ENCODE measurements at places on chromosomes 11 and 22.

GRCh38 chr11:126992065-126992803 is 8.3 kb downstream of the KIRREL3 start:
- DNase-seq = no peak

GRCh38 chr11:6817694-6818093 is 18.2 kb upstream of the OR6A2 start:
- DNase-seq = no peak

GRCh38 chr11:64060861-64061444 is 25.2 kb downstream of the FLRT1 start:
- peak; percentile 51 for DNase-seq

DNA sequence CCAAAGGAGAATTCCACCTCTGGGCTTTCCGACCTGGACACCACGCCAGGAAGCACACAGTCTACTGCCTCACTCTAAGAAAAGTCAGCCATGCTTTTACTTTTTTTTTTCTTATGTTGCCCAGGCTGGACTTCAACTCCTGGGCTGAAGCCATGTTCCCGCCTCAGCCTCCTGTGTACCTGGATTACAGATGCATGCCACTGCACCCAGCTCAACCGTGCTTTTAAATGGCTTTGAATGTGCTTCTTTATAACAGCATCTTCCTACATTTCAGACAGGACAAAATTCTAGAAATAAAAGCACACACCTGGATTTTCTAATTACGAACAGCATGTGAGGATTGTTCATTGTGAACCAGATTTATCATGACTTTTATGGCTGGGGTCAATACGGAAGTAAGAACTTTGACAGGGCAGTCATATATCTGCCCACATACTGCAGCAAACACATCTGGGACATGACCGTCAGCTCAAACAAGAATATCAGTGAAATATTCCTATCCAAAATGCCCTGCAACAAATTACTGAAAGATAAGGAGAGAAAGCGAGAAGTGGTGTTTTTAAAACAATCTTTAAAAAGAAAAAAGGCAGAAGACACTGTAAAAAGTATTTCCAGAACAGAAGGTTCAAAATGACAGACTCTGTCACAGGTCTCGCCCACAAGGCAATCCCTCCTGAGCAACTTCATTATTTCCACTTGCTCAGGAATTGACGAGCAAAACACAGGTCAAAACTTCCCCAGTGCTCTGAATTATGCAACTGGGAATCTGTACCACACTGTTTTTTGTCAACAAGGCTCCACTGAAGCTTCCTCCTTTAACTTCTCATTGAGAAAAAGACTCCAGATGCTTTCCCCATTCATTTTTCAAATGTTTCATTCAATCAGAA is 42.1 kb downstream of the PACSIN2 start:
- DNase-seq = no peak

DNA sequence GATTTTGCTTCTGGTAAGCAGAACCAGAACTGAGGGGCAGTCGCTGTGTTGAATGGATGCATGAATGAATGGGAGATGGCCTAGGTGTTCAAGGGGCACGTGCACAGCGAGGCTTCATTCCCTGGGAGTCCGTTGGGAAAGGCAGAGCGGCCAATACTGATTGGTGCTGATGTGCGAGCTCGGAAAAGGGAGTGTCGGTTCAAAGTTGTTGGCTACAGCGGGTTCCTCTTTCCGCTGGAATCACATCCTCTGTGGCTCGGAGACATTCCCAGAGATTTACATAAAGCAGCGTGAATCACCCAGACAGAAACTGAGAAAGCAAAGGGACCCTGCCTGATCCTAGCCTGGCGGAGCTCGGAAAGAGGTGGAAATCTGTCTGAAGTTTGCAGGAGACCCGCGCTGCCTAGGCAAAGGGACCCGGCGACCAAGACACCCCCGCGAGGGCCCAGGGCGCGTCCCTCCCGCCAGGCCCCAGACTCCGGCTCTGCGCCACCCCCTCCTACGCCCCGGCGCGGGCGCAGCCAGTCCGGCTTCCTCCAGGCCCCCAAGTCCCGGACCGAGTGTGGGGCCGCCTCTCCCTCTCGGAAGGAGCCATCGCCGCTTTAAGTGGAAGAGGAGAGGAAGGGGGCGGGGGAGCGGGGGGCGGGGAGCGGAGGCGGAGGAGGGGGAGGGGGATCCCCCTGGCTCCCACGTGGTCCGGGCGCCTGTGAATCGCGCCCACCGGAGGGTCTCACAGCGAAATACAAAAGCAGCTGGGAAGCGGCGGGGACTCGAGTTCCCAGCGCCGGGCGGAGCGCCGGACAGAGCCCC is at the start of gene FJX1:
Gene FJX1, plus strand, starts transcription at position 774 of the 810 bp plus-strand sequence. CDS start 177 bp downstream, outside the sequence.
- DNase-seq = peak; percentile 89

- DNase-seq = no peak
These were observed 859.3 kb downstream of the BRD1 start for GRCh38 chr22:48968201-48968959.

DNA sequence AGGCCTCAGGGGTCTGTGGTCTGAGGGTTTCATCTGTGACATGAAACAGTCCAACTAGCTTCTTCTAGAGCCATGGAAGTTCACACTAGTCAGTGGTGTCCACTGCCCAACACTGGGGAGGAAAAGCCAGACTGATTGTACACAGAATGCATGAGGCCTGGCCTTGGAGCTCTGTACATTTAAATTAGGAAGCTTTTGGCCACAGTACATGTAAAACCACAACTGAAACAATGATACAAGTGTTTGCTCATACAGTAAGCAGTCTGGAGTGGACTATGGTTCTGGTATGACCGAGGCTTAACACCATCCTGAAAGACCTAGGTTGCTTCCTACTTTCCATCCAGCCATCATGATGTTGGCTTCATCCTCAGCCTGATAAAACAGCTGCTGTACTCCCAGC is 73.8 kb upstream of the SESN3 start:
- no peak for DNase-seq

- DNase-seq = no peak
These were observed 23.3 kb downstream of the NTM start for GRCh38 chr11:131393691-131394090.

DNA sequence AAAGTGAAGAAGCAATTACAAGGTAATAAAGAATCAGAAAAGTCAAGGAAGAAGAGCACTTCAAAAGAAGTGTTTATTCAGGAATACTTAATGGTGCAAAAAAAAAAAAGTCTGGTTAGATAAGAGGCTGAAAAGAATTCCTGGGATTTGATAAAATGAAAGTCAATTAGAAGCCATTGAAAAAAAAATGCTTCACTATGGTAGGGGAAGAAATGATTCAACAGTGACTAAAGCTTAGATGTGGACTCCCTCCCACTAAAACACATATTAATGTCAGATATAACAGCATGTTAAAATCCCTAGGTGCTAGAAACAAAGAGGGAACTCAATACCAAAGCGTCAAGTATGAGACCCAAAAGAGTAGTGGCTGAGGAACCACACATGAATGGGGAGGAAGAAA is 335.3 kb upstream of the PITPNB start:
- DNase-seq = no peak

DNA sequence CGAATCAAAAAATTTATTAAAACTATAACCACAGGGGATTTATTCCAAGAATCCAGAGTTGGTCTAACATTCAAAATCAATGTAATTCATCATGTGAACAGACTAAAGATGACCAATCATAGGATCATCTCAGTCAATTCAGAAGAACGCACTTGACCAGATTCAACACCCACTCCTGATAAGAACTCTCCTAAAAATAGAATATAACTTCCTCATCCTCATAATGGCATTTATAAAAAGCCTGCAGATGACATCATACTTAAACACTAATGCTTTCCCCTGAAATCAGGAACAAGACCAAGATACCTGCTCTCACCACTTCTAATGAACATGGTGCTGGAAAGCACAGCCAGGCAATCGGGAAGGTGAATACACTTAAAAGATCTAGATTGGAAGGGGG is 10.5 kb upstream of the MUC2 start:
- DNase-seq = no peak

All from NCI-H526 treated with DMSO at 0.1 percent for 48 hours (cell line).